AG09319 (cell line): ENCODE measurements at places on chromosomes 3 and 15.

GRCh38 chr3:126179825-126180476 lies 435 bp downstream of the ALDH1L1 start:
- DNase-seq, result no peak

GRCh38 chr15:51111061-51111460 lies 16.4 kb upstream of the TNFAIP8L3 start:
- DNase-seq, result no peak

DNA sequence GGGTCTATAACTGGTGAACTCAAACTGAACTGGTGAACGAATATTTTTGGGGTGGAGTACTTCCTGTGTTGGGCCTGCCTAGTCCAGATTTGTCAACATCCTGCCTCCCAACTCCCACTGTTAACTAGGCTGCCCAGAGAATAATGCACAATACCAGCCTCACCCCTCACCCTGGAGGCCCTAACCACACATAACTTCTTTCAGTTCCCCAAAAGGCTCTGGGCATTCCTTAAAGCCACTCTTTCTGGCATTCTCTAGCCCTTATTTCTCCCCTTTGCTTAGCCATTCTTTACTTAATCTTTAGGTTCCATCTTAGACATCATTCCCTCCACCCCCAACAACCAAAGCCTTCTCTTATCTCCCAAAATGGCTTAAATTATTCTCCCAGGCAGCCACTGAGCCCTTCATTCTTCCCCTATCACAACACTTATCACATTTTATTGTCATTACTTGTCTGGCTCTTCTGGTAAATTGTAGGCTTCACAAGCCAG lies 9.1 kb upstream of the SEC11A start:
- DNase-seq, result no peak

DNA sequence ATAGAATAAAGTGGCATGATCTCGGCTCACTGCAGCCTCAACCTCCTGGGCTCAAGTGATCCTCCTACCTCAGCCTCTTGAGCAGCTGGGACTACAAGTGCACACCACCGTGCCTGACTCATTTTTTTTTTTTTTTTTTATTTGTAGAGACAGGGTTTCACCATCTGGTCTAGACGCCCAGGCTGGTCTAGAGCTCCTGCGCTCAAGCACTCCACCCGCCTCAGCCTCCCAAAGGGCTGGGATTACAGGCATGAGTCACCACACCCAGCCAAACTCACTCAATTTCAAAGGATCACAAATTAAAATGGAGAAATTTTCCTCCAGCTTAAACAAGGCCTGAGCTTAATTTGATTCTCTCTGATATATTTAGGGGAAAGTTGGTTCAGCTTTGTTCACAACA lies 27.3 kb upstream of the NMB start:
- DNase-seq, result peak; percentile 81

DNA sequence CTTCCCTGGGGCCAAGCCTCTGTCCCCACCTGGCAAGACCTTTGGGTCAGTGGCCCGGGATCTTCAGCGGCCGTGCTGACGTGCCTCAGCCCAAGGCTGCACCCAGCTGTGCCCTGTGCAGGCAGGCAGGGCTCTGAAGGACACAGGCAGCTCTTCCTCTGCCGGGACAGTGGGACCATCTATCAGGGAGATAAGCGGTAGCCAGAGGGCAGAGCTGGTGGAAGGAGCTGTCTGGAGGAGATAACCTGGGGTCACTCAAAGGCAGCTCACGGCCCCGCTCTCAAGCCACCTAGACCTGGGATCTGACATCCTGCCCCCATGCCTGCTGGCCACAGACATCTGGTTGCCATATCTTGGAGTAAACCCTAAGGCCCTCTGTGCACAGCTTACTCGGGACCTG lies 27.3 kb downstream of the DUSP7 start:
- no peak for DNase-seq

GRCh38 chr3:132556508-132557159 lies 40.4 kb upstream of the ACKR4 start:
- no peak for DNase-seq

DNA sequence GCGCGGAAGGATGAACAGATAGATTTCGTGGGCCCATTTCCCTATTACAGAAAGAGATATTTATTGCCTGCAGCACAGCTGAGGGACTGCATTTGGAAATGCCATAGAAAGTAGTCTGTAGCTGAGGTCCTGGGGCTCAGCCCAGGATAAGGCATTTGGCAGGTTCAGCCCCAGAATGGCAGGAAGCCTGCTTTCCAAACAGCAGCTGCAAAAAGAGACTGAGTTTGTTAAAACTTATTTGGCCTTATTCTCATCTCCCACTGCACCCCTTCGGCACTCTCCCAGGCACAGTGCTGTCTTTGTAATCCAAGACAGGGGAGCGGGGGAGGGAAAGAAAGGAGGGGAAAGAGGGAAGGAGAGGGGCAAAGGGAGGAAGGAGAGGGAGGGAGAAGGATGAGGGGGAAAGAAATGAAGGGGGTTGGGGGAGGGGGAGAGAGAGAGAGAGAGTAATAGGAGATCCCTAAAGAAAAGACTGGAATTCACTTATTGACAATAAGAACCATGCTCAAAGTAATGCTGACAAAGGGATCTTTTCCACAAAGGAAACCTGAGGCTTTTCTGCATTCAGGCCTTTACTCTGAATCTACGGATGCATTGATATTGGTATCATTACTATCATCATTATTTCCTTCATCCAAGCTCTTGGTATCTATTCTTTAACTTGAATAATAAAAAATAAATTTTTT lies 94.0 kb upstream of the LRRN1 start:
- DNase-seq, result no peak

GRCh38 chr3:107124885-107125284 lies 252.4 kb upstream of the CCDC54 start:
- no peak for DNase-seq

DNA sequence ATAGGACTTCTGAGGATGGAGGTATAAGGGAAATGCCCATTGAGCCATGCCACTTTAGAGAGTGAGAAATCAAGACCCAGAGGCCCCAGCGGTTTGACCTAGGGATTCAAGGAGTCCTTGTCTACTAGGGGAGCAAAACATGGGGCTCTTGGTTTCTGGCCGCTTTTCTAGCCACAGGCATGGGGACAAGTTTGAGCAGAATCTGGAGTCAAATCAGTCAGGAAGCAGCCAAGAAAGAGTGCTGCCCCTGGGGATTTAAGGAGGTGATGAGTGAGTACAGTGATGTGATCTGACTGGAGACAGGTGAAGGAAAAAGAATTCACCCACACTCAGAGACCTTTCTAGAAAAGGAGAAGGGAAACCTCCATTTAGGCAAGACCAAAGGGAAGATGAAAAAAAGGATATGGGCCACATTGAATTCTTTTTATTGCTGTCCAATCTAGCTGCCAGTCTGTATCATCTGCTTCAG lies 244.0 kb upstream of the TBC1D5 start:
- no peak for DNase-seq

DNA sequence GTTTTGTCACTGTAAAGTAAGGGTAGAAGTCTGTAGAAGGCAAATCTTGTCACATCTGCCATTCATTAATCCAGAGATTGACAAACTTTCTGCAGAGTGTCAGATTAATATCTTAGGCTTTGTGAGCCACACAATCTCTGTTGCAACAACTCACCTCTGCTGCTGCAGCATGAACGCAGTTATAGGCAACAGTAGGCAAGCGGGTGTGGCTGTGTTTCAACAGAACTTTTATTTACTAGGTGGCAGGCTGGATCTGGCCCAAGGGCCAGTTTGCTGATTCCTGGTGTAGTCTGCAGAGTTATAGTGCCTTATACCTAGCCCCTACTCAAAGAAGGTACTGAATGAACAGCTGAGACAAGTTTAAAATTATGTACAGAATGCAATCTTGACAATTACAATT lies 396.7 kb downstream of the FOXP1 start:
- DNase-seq, result no peak

GRCh38 chr15:74788683-74789151 lies 6.8 kb downstream of the CSK start:
- no peak for DNase-seq
